ENCODE measurements at places on chromosomes 3 and 15.

DNA sequence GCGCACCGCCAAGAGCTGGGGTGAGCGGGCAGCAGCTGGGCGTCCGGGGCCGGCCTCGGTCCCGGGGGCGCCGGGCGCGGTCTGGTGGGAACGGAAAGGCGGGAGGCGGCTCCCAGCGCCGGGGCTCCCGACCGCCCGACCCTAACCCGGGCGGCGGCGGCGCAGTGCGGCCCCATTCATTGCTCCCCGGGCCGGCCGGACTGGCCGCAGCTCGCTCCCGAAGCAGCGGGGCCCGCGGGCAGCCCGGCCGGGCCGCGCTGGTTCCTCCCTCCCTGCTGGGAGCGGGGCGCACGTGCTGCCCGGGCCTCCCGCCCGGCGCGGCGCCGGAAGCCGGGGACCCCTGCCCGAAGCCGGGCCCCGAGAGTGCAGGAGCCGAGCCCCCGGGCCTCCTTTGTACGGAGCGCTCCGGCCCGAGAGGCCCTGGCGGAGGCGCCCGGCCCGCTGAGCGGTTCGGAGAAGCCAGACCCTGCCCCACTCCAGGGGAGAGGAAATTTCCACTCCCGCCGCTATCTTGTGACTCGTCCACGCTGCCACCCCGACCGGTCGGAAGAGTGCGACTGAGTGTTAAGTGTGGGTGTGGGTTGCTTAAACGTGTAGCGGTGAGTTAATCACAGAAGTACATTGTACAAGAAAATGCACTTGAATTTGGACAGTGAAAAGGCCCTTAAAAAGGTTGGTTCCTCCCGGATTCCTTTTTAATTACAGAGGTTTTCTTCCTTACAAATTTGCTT, 613 bp downstream of the ATP1B3 start:
- DNase-seq: peak; percentile 88

- DNase-seq: no peak
These were observed 43.1 kb upstream of the ALDH1A3 start for GRCh38 chr15:100836501-100836900.

DNA sequence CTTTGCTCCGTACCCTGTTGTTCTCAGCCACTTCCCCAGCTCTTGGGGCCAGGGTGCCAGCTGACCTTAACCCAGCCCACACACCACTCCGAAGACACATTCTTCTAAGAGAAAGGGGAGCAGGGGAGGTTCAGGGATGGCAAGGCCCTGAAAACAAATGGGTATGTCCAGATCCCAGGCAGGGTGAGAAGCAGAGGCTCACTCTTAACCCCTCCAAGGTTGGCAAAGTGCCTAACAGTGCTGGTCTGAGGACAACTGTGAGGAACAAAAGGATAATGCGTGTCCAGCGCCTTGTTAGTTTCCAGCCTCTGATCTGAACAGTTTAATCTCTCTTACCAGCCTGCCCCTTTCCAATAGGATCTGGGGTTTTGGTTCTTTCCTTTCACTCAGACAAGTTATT, 1.5 kb downstream of the TMEM44 start:
- no peak for DNase-seq

DNA sequence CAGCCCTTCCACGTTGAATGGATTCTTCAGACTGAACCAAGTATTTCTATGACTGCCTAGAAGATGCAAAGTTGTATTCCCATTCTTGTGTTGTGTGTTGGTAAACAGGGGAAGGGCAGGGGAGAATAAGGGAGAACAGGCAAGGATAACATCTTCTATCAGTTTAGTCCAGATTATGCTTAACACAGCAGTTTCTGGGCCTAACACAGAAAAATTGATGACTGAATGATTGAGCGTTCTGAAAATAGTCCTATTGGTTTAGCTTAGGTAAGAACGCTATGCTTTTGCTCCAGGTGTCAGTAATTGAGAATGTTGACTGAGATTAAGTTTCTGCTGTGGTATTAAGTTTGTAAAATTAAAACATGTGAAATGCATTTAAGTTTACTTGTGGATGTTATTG, 8.6 kb downstream of the FOXB1 start:
- DNase-seq: no peak

- no peak for DNase-seq
These were observed 1278.0 kb upstream of the GBE1 start for GRCh38 chr3:83039422-83039821.

- no peak for DNase-seq
These were observed 4.1 kb downstream of the SETD2 start for GRCh38 chr3:47159820-47160219.

Data from activated CD8-positive, alpha-beta memory T cell treated with anti-CD3 and anti-CD28 coated beads for 24 hours (primary cell).